ENCODE measurements at places on chromosomes 4 and X.

GRCh38 chr4:108831291-108831690 is 68.4 kb upstream of the ETNPPL start:
- no peak for DNase-seq

DNA sequence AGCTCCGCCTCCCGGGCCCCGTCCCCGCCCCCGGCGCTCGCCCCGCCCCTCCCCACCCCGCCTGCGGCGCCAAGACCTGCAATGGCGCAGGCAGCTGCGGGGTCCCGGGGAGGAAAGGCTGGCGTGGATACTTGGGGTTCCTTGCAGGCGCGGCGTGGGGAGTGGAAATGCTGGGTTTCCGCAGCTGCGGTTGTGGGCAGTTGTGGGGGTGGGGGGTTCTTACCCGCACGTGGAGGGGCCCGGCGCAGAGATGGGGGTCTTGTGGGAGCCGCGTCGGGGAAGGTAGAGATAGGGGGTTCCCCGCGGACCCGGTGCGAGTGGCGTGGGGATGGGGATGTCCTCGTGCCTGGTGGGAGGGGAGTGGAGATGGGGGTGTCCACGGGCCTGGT is 680 bp upstream of the ASMTL start:
- no peak for DNase-seq

GRCh38 chrX:124010157-124010556 is 48.7 kb downstream of the STAG2 start:
- DNase-seq = no peak

GRCh38 chr4:21827575-21827974 is 121.0 kb downstream of the KCNIP4 start:
- DNase-seq = no peak

DNA sequence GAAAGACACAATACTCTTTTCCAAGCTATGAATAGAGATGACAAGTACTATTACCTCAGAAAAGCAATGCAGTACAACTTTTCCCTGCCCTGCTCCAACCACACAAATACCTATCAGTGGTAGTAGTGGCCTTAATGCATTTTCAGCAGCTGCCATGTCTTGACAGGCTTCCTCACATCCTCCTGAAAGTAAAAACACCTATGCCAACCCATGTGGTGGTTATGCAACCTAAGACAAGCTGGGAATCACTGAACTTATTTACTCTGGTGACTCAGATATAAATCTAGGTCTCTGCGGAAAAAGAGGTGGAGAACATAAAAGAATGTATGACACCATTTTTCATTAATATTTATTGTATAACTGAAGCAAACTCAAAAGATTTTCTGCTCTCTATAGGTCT is 14.5 kb downstream of the WDFY3 start:
- DNase-seq = peak; percentile 79

DNA sequence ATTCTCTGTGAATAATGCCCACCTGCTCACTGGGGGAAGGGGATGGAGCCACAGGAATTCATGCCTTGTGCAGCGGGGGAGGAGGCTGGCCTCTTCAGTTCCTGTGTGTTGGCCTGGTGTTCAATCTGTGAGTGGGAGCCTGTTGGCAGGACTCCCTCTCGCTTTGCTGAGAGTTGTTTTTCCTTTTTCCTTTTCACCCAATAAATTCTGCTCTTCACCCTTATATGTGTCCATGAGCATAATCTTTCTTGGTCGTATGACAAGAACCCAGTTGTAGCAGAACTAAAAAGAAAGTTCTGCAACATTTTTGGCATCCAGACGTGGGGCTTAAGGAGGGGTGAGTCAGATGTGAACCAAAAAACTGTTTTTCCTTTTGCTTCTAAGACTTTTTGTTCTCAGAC is 235.2 kb upstream of the HDX start:
- DNase-seq = no peak

- DNase-seq = no peak
Observed at GRCh38 chr4:39362827-39363226, 3.3 kb downstream of the RFC1 start.

- DNase-seq = no peak
Observed at GRCh38 chrX:129606918-129607317, 47.8 kb downstream of the APLN start.

- no peak for DNase-seq
Observed at GRCh38 chrX:134658760-134659023, 421 bp upstream of the PLAC1 start.

- DNase-seq = no peak
Observed at GRCh38 chr4:121370729-121371325, 10.0 kb downstream of the QRFPR start.

- DNase-seq = no peak
Observed at GRCh38 chr4:185700048-185700447, 111.9 kb downstream of the SORBS2 start.

GRCh38 chr4:2715426-2715825 is 40.7 kb downstream of the TNIP2 start:
- DNase-seq = no peak

- DNase-seq = no peak
Observed at GRCh38 chr4:73308286-73308685, 49.7 kb upstream of the ANKRD17 start.

- DNase-seq = no peak
Observed at GRCh38 chrX:129593137-129593536, 53.1 kb downstream of the OCRL start.

- DNase-seq = no peak
Observed at GRCh38 chr4:109290918-109291317, 11.5 kb downstream of the COL25A1 start.

DNA sequence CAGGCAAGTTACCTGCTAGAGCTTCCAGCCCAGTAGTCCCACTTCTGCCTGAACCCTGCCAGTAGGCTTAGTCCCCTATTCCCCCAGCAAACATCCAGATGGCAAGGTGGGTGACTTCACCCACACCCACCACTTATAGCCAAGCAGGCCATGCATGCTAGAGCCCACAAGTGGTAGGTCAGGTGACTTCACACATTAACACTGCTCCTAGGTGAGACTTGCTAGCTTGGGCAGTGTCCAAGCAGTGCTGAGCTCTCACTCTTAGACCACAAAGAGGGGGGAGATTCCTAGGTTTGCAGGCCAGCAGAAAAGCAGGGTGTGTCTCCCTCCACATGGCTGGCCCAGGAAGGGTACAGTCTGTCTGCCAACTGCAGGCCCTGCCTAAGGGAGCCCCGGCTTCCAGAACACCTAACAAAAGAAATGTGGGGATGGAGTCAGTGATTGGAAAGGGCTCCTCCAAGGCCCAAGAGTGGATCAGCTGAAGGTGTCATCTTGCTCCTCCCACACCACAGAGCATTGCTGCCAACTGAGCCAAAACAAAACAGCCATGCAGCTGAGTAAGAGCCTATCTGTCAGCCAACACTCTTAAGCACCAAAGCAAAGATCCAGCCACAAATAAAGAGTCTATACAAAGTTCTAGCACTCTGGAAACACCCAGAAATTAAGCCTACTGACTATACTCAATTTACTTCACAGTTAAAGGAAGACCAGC is 158.1 kb upstream of the USP38 start:
- no peak for DNase-seq

DNA sequence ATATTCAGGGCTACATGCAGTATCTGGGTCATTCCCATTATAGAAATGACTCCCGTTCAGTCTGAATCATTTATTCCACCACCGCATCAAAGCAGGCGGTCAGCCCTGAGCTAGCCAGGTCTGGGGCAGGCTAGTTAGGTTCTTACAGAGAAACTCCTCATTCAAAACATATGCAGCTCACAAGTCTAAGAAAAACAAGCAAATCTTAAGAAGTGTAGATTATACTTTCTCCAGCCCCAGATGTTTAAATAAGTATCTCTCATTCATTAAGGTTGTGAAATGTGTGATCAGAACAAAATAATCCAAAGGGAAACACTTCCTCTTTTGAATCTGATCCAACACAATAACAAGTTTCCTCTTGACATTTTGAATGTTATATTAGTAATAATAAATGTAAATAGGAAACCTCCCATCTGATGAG is 441.9 kb downstream of the INPP4B start:
- no peak for DNase-seq

GRCh38 chrX:39639871-39640270 is 457.9 kb downstream of the BCOR start:
- DNase-seq = no peak

GRCh38 chr4:25051534-25051933 is 20.8 kb upstream of the LGI2 start:
- no peak for DNase-seq

- no peak for DNase-seq
Observed at GRCh38 chrX:145715641-145716138, 101.9 kb upstream of the SLITRK2 start.

DNA sequence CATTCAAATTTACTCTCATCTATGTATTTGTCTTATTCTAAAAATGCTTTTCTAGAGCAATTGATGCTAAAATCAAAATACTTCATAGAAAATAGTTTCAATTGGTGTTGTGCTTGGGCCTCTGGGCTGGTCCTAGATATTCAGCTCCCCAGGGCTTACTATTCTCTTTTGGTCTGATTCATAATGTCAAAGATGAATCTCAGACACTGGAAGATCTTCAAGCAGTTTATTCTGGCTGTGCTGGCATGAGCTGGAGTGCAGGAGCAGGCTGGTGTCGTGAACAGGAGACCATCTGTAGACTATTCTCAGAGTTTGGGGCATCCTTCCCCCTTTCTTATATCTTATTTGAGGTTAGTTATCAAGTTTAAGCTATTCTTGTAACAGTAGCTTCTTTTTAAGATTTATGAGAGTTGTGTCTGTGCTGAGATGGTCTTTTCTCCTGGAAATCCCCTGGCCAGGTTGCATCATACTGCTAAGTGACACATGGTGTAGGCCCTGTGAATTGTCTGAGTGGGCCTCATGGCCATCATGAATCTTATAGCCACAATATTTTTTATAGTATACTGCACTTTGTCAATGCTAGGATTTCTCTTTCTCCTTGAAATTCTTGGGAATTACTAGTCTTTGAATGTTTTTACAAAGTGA is 1624.0 kb upstream of the IGFBP7 start:
- no peak for DNase-seq

DNA sequence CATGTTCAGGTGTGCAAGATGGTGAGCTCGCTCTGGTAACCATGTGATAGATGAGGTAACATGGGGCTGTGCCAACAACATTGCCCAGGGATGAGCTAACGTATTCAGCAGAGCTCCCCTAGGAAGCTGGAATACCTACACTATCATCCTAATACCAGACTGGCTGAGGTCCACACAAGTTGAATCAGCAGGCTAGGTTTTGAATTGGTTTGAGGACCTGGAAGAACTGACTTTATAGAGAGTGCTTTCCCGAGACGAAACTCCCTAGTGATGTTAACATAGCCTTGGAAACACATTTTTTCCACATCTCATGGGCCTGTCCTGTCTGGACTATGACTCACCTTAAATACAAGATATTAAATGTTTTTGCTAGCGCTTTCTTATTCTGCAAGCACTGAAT is 56.7 kb downstream of the IGFBP7 start:
- peak; percentile 88 for DNase-seq

DNA sequence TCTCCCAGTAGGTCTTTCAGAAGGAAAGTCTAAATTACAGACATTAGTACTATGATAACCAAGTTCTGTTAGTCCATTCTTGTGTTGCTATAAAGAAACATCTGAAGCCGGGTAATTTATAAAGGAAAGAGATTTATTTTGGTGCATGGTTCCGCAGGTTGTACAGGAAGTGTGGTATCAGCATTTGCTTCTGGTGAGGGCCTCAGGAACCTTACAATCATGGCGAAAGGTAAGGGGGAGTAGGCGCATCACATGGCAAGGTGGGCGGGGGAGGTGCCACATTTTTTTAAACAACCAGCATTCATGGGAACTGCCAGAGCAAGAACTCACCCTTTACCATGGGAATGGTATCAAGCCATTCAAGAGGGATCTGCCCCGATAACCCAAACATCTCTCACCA is 26.2 kb upstream of the USP46 start:
- DNase-seq = no peak

GRCh38 chrX:44913656-44914531 is 40.9 kb downstream of the KDM6A start:
- no peak for DNase-seq

DNA sequence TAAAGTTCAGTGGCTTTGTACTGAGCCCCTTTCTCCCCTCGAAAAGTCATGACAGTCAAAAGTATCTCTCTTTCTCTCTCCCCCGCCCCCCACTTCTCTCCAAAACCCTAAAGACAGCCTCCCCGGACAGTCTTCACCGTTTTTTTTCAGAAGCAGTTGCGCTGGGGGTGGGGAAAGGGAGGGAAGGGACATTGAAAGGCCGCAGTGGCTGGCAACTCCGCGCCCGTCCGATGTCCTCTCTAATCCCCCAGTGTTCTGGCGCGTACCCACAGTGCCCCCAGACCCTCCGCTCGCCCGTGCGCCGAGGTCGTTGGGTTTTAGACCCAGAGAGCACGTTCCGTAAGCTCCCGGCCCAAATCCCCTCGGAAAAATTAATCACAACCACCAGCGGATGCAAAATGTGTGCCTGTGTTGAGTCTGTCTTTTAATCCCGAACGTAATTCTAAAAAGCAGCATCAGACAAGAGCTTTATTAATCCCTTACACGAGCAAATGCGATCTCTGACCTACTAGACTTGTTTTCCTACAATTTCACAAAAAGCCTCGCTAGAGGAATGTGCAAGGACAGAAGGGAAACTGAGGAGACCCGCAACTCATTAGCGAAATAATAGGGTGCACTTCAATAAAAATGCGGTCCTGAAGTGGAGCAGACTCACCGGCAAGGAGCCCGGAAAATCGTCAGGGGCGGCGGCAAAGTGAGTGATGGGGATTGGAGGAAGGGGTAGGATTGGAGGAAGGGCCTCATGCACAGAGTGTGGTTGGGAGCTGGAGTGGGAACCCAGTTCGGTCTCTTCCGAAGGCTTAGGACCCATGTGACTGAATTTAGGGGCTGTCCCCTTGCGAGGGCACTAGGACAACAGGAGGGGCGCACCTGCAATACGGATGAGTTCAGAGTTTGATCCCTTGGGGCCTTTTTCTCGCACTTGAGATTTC is 12.2 kb upstream of the PRDM8 start:
- DNase-seq = no peak

GRCh38 chrX:53262189-53262917 is 19.0 kb downstream of the IQSEC2 start:
- DNase-seq = no peak

GRCh38 chr4:185207466-185207865 is 1.9 kb upstream of the SNX25 start:
- DNase-seq = no peak

GRCh38 chr4:82599336-82599735 is 37.5 kb upstream of the TMEM150C start:
- no peak for DNase-seq

DNA sequence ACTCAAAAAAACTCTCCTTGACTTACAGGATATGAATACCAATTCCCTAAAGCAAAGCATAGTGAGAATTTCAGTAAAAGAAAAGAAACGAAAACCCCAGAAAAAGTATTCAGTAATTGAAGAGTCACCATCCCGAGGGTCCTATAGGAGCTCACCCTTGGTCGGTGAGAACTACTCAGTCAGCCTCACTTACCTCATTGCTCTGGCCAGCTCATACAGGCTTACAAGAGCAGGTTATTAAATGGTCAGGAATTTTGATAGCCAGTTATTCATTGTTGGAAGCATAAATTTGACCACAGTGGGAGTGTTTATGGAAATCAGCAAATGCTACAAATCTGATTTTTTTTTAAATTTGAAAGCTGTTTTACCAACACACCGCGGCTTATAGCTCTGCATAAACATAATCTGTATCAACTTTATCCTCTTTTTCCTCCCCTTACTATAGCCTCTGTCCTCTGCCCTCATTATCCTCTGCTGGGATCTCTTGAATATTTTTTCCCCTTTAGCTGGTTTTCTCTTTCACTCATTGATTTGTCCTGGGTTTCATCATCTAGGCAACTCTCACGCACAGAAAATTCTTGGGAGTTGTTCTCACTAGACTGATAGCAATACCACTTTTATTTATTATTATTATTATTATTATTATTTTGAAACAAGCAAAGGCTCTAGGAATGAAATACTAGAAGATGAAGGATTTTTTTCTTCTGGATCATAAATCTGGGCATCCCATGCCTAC is 11.0 kb upstream of the CXCL2 start:
- peak; percentile 96 for DNase-seq

- DNase-seq = no peak
Observed at GRCh38 chrX:131792789-131793462, 230.2 kb upstream of the STK26 start.

Data from epithelial cell of proximal tubule (primary cell).